ENCODE measurements at places on chromosomes 11 and 22.

GRCh38 chr11:122267602-122268001, 151.6 kb upstream of the BLID start:
- no peak for DNase-seq

GRCh38 chr11:61310749-61311148, 15.6 kb upstream of the VWCE start:
- no peak for DNase-seq

GRCh38 chr11:30481330-30481729, 104.8 kb downstream of the MPPED2 start:
- DNase-seq, result no peak

GRCh38 chr22:41613456-41613855, 7.4 kb downstream of the DESI1 start:
- DNase-seq, result no peak

GRCh38 chr11:109808569-109808968, 284.6 kb upstream of the ZC3H12C start:
- DNase-seq, result no peak

DNA sequence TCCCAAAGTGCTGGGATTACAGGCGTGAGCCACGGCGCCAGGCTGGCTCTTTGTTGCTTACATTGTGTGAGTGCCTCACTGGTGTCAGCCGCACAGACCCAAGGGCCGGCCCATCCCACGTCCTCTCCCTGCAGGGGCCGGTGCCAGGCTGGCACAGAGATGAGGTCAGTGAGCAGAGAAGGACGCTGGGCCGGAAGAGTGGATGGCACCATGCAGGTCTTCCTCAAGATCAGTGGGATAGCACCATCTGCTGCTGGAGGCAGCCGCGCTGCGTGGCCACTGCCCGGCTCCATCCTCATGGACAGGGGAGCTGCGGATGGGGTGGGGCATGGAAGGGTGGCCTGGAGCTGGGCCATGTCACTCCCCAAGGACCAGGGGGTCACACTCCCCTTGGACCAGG, 22.0 kb upstream of the FGF4 start:
- no peak for DNase-seq

GRCh38 chr22:45271667-45272201, 13.0 kb upstream of the UPK3A start:
- DNase-seq, result peak; percentile 65

GRCh38 chr22:39773976-39774539, 119.5 kb downstream of the ENTHD1 start:
- no peak for DNase-seq

DNA sequence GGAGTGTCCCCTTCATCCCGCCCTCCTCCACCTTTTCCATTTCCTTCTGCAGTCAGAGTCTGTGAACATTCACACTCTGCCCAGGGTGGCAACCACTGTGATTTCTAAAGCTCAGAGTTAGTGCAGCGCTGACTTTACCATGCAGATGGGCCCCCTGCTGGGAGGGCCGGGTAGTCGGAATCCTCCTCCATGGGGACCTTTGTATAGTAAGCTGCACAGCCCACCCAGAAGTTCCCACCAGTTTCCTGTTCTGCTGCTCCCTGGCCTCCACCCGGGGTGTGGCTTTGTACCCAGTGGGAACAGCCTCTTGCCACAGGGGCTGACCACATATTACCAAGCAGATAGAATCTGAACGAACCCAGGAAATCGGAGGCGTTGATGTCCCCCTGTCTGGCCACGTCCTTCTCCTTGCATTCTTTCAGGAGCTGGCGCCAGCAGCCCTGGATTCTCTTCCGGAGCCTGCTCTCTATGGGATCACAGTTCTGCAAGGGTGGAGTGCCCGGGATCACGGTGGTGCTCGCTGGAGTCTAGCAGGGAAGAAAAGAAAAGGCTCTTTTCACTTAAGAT, 125.3 kb downstream of the MPPED1 start:
- DNase-seq, result no peak

- no peak for DNase-seq
Measured at GRCh38 chr11:103541186-103541795, 432.1 kb downstream of the DYNC2H1 start.

DNA sequence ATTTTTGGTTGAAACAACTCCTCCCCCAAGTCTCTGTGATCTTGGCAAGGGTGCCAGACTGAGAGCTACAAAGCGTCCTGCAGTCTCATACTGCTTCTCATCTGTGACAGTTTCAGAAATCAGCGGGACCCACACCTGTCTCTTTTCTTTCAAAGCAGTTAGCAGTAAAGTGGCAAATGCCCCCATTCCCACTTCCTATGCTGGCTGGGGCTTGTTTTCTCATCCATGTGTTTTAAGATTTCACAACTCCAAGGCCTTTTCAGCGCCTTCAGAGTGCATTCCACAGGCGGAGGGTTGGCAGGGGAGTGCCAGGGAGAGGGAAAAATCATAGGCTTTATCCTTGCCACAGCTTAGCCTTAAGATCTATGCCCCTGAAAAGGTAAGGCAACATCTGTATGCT, 493.5 kb downstream of the OPCML start:
- DNase-seq, result no peak

GRCh38 chr22:17110791-17111550, 10.2 kb downstream of the TMEM121B start:
- no peak for DNase-seq

DNA sequence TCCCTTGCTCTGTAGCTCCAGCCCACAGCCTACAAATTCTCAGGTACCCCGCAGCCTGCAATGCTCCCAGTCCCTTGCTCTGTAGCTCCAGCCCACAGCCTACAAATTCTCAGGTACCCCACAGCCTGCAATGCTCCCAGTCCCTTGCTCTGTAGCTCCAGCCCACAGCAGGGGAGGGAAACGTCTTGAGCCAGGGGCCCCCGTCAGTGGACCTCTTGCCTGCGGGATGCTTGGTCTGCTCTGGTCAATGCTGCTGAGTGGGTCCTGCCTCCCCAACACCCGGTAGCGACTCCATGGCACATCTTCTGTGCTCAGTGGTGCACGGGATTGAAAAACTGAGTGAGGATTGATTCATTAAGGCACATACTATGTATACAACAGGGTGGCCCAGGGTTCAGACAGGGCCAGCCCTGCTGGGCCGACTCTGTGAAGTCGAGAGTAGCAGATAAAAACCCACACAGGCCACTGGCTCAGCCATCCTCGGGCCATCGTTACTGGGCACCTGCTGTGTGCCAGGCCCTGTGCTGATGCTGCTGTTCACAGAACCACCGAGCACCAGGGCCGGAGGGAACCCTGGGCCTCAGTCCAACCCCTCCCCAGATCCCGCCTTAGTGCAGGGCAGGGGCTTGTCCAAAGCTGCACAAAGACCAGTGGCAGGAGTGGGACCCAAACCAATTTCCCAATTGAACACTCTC, 69.7 kb downstream of the MYO7A start:
- no peak for DNase-seq

GRCh38 chr11:7520981-7521487, 7.2 kb downstream of the PPFIBP2 start:
- no peak for DNase-seq

- DNase-seq, result peak; percentile 96
Measured at GRCh38 chr22:50206599-50206998, 5.8 kb downstream of the SELENOO start.

DNA sequence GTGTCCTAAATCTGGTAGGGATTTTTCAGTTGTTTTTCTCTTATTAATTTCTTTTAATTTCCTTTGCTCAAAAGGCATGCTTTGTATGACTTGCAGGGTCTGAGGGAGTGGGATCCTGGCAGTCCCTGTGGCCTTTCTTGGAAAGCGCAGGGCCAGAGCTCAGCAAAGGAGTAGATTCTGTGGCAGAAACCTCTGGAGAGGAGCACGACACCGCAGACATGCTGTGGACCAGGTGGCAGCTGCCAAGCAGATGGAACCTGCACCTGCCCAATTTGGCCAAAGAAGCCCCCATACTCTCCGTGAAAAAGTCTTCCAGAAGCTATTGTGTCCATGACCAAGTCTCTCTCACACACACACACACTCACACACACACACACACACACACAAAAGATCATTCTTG, 78.9 kb upstream of the FGF3 start:
- DNase-seq, result no peak

- no peak for DNase-seq
Measured at GRCh38 chr11:2379466-2380174, 2.5 kb downstream of the CD81 start.

DNA sequence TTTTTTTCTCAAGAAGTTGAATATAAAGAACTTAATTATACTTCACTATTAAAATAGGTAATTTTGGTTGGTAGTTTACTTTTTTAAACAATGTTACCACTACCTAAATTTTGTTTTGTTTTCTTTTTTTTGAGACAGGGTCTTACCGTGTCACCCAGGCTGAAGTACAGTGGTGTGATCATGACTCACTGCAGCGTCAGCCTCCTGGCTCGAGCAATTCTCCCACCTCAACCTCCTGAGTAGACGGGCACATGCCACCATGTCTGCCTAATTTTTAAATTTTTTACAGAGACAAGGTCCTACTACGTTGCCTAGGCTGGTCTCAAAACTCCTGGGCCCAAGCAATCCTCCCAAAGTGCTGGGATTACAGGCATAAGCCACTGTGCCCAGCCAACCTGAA, 17.6 kb downstream of the SPCS2 start:
- no peak for DNase-seq

GRCh38 chr22:49188591-49188990, 639.1 kb downstream of the BRD1 start:
- no peak for DNase-seq

- DNase-seq, result no peak
Measured at GRCh38 chr11:2426826-2427521, 17.3 kb downstream of the TRPM5 start.

DNA sequence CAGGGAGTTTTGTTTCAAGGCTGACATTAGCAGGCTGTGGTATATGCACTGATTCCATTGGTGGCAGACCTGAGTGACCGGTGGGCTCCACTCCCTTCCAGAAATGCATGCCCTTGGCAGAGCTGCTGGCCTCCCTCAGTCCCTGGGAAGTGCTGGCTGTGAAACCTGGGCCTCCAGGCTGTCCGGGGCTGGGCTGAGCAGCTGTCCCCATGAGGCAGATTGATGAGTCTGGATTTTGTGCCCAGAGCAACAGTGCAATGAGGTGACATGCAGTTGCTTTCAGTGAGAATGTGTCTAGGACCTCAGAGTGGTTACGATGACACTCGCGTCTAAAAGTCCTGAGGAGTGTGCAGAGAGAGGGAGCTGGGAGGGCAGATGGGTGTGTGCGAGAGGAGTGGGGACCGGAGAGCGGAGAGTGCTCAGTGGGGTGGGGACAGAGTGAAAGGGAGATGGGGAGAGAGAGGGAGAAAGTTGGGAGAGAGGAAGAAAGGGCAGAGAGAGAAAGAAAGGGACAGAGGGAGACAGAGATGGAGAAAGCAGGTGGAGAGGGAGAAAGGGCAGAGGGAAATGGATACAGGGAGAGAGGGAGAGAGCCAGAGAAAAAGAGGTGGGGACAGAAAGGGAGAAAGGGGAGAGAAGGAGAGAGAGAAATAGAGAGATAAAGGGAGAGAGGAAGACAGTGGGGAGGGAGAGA, 978.3 kb downstream of the BRD1 start:
- DNase-seq, result no peak

GRCh38 chr22:36830601-36831000, 13.8 kb upstream of the PVALB start:
- no peak for DNase-seq
